ENCODE measurements at places on chromosomes 5 and 9.
A peak's percentile ranks its signal among the peaks of the same experiment; 100 is the strongest.

DNA sequence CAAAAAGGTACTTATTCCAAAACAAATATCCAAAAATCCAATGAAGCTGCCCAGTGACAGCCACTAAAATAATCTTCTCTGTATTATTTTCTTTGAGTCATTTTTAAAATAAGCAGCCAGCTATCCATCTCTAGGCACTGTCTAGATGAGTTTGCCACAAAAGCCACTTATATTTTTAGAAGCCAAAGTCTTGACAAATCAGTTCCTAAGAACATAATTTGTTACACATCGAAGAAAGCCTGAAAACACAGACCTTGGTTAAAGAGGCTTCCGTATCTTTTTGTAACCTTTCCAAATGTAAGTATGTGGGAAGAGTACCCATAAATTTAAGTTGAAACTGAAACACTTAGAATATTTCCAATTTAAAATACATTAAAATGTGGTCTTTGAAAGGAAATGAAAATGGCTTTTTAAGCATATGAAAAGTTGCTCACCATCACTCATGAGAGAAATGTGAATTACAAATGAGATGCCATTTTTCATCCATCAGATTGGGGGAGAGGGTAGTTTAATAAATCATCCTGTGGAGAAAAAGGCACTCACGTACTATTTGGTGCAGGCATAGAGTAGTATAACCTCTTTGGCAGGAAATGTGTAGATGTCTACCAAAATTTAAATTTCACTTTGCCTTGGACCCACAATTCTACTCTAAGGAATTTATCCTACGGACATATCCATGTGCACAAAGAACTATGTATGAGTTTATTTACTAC is 180.4 kb downstream of the MLLT3 start:
- H3K27me3 ChIP-seq, result no peaks in the 10 kb centered on the region
- H3K27ac ChIP-seq, result no peak overlapping the region
- no peak for DNase-seq
- peaks cover 16% of the 10 kb centered on the region for H3K4me1 ChIP-seq
- no peak overlapping the region for H3K4me3 ChIP-seq

DNA sequence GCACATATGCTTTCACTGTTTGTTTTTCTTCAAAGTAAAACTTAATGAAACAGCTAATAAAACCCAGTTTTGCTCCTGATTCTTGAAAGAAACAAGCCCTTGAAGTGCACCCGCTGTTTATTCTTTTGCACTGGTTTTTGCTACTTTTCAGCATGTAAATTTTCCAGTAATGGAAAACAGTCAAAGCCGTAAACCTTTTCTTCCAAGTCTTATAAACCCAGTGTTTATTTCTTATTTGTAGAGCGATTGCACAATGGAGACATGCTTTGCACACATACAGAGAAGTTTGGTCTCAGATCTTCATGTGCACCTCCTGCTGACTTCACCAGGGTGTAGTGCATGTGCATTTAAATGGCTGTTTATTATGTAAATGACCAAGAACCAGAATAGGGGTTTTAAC is 51.8 kb downstream of the ATG10 start:
- H3K36me3 ChIP-seq, result no peaks in the 10 kb centered on the region
- DNase-seq, result peak; percentile 25
- no peaks in the 10 kb centered on the region for H3K27me3 ChIP-seq
- H3K4me3 ChIP-seq, result no peak overlapping the region

DNA sequence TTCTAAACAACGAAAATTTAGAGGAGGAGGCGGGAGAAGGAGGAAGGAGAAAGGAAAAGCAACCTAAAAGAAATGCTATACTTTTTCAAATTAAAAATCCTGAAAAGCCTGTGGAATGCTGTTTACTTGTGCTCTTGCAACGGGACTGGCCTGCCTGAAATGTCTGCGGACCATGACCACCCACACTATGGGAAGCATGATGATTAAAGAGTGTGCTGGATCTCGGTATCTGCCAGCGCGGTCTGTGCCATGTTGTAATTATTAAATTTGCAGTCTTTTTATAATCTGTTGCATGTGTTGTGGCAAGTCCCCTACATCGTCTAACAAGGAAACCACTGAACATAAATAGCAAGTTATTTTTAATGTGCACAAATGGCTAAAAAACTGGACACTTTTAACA is 111.4 kb downstream of the FANCC start:
- H3K4me3 ChIP-seq, result no peak overlapping the region
- DNase-seq, result peak; percentile 48
- peaks cover 59% of the 10 kb centered on the region for H3K4me1 ChIP-seq
- H3K27ac ChIP-seq, result peak overlapping the region; percentile 14

DNA sequence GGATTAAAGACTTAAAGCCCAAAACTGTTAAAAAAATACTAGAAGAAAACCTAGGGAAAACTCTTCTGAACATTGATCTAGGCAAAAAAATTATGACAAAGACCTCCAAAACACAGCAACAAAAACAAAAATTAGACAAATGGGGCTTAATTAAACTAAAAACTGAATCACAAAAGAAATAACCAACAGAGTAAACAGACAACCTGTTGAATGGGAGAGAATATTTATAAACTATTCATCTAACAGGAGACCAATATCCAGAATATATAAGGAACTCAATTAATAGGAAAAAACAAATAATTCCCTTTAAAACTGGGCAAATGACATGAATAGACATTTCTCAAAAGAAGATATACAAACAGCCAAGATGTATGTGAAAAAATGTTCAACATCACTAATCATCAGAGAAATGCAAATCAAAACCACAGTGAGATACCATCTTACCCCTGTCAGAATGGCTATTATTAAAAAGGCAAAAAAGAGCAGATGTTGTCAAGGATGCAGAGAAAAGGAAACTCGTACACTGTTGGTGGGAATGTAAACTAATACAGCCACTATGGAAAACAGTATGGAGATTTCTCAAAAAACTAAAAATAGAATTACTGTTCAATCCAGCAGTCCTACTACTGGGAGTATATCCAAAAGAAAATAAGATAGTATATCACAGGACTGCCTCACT is 50.2 kb upstream of the TLX3 start:
- H3K4me1 ChIP-seq, result no peaks in the 10 kb centered on the region
- DNase-seq, result no peak
- no peaks in the 10 kb centered on the region for H3K36me3 ChIP-seq
- no peak overlapping the region for H3K27ac ChIP-seq

DNA sequence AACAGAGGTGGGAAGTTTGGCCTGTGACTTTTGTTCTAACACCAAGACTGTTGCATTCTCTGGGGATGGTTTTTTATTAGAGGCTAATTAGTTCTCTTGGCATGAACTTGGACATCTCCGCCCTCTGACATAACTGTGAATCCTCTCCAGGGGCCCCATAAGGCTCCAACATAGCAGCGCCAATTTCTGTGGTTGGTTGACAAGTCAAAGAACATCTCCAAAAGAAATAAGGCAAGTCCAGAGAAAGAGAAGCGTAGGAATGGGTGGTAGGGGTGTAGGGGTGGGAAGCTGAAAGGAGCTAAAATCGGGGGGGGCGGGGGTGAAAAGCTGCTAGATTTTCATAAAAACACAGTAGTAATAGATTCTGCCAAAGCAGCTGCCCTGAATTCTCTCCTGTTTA is 81.0 kb upstream of the DAB2 start:
- no peaks in the 10 kb centered on the region for H3K36me3 ChIP-seq
- no peak overlapping the region for H3K27ac ChIP-seq
- H3K27me3 ChIP-seq, result no peaks in the 10 kb centered on the region
- no peak for DNase-seq
- no peak overlapping the region for H3K4me3 ChIP-seq

GRCh38 chr5:154749491-154749890 is 5.7 kb upstream of the LARP1 start:
- DNase-seq, result no peak
- no peak overlapping the region for H3K27ac ChIP-seq
- H3K4me3 ChIP-seq, result no peak overlapping the region
- H3K4me1 ChIP-seq, result peaks cover 9% of the 10 kb centered on the region

DNA sequence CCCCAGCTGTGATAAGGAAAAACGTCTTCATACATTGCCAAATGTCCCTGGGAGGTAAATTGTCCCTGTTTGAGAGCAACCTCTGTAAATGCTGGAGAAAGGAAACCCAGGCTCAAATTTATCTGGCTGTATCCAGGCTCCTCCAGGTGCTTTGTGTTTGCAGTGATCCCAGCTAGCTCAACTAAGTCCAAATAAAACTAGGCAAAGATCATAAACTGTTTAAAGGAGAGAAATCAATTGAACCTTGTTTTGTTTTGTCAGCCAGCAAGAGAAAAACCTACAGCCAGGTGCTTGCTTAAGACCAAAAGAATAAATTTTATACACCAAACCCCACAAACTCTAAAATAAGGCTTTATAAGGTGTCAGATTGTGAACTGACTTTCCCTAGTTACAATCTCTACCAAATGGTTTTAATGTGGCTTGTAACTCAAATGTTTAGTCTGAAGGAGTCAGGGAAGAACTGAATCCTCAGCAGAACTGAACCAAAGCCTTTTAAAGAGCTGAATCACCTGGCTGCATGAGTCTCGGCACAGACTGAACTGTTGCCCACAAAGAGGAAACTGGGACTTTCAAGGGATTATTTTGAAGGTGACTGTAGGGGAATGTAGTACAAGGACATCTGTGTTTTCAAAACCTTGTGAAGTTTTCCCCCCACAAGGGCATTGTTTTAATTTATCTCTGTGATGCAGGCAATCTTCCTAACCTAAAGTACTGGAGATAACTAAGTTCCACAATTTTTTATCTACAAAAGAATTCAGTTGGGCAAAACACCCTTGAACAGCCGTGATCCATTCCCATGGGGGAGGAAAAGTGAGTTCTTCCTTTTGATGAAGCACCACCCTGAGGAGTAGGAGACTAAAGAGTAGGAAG is 201.7 kb upstream of the TARS1 start:
- H3K4me3 ChIP-seq, result no peak overlapping the region
- no peaks in the 10 kb centered on the region for H3K4me1 ChIP-seq
- DNase-seq, result no peak
- no peak overlapping the region for H3K27ac ChIP-seq
- no peaks in the 10 kb centered on the region for H3K36me3 ChIP-seq

DNA sequence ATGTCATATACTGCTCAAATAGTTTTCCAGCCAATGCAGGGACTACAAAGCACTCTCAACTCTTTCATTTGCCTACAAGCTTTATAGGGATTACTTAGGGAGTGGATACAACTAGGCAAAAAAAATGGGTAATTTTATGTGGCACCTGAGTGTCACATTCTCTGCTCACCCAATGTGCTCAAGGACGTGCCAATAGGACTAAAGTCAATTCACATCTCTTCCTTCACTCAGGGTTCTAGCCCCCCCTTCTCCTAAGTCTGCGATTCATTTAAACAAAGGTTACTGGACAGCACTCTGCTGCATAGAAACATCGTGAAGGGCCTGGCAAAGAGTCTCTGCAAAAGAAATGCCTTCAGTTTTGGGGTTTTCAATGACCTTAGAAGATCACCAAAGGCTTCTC is 142.3 kb downstream of the TSSK1B start:
- peaks cover 63% of the 10 kb centered on the region for H3K27me3 ChIP-seq
- H3K4me3 ChIP-seq, result no peak overlapping the region
- H3K27ac ChIP-seq, result no peak overlapping the region
- H3K36me3 ChIP-seq, result no peaks in the 10 kb centered on the region
- H3K4me1 ChIP-seq, result peaks cover 6% of the 10 kb centered on the region

All from A673 (cell line).